Stimulated activated CD4-positive, alpha-beta T cell treated with anti-CD3 and anti-CD28 coated beads, TNF-alpha, amount 100 ng/mL, for 1 hour (primary cell): ENCODE measurements at places on chromosomes 6 and 20.

GRCh38 chr6:170268216-170269129 lies 22.4 kb downstream of the DLL1 start:
- DNase-seq: no peak

GRCh38 chr6:12350644-12351170 lies 60.5 kb downstream of the EDN1 start:
- DNase-seq: no peak

DNA sequence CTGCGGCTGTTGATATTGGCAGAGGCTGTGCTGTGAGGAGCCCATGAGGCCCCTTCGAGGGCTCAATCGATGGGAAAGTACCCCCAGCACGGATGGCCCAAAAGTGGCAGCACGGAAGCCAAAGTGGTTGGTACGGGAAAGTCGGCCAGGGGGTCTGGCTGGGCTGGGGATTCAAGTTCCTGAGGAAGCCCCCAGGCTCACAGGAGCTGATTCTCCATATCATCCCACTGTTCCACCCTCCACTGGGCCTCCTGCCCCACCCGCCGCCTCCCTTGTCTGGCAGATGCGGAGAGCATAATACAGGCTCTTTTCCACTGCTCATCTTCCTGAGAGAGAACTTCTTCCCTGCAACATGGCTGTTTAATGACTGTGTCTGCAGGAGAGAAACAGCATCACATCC lies 217.8 kb upstream of the CST7 start:
- no peak for DNase-seq

DNA sequence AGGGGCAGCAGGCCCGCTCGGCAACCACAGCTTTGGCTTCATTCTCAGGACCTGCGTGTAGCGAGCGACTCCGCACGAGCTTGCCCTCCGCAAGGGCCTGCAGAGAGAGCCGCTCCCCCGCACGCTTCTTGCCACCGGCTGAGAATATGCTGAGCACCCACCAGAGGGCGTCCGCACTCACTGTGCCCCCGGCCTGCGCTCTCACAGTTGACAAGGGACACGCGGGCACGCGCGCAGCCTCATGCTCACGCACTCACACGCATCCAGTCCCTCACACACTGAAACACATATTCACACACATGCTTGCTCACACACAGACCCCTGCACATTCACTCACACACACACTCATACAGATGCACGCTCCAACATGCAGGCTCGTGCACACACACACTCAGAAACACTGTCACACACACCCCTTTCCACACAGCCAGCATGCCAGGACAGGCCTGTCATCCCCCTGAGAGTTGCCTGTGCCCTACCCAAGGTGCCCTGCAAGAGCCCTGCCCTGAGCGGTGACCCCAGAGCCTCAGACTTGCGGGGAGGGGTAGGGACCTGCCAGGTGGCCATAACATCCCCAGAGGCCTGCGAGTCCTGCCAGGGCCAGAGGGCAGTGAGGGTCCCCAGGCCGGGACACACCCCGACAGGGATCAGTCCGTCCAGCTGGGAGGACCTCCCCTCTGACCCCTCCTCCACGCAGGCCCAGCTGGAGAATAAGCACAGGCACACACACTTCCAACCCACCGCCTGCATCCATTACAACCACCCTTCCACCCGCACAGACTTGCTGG lies 174.1 kb downstream of the BMP7 start:
- no peak for DNase-seq

DNA sequence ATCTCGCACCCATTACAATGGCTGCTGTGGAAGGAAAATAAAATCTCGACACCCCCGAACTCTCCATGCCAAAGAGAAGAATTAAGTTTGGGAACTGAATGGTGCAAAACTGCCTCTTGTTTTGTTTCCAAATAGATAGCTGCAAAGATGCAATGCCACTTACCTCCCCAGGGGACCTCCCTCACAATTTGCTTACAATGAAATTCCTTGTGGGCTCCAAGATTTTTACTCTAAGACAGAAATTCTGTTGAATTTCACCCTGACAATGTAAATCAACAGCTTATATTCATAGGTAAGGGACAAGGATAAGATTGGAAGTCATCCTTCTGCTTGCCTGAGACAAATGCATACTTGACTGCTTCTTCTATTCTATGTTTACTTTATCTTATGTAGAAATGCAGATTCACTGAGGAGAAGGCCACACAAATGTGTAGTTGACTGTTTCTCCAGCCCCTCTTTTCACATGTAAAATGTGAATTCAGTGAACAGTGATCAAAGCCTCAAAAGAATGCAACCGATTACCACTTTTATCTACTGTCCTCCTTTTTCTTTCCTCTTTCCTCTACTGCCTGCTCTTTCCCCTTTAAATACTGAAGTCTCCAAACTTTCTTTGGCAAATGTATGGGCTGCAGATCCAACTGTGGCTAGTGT lies 36.6 kb downstream of the ADGRF4 start:
- no peak for DNase-seq

GRCh38 chr6:5518936-5519491 lies 257.7 kb downstream of the FARS2 start:
- no peak for DNase-seq

GRCh38 chr6:85684133-85684808 lies 41.6 kb upstream of the SYNCRIP start:
- DNase-seq: no peak

- no peak for DNase-seq
Observed at GRCh38 chr6:131765081-131765803, 42.6 kb upstream of the ENPP1 start.

- DNase-seq: no peak
Observed at GRCh38 chr6:97939440-97940168, 656.6 kb upstream of the MMS22L start.

- DNase-seq: no peak
Observed at GRCh38 chr6:5956939-5957338, 49.8 kb downstream of the NRN1 start.

GRCh38 chr20:35729836-35730582 lies 12.1 kb downstream of the RBM39 start:
- DNase-seq: no peak

DNA sequence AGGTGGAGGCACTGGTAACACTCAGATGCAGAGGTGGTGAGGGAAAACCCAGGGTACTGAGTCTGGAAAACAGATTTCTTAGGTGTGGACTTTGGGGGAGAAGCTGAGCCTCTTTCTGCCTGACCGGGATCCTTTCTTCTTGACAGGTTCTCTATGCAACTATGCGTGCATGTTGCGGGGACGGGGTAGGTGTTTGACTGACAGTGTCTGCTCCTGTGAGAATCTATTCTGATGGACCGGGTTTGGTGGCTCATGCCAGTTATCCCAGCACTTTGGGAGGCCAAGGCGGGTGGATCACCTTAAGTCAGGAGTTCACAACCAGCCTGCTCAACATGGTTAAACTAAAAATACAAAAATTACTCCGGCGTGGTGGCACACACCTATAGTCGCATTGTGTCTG lies 27.9 kb upstream of the ID1 start:
- DNase-seq: no peak

GRCh38 chr6:11288065-11288464 lies 55.6 kb upstream of the NEDD9 start:
- no peak for DNase-seq

- no peak for DNase-seq
Observed at GRCh38 chr20:38829296-38829875, 23.9 kb downstream of the PPP1R16B start.

DNA sequence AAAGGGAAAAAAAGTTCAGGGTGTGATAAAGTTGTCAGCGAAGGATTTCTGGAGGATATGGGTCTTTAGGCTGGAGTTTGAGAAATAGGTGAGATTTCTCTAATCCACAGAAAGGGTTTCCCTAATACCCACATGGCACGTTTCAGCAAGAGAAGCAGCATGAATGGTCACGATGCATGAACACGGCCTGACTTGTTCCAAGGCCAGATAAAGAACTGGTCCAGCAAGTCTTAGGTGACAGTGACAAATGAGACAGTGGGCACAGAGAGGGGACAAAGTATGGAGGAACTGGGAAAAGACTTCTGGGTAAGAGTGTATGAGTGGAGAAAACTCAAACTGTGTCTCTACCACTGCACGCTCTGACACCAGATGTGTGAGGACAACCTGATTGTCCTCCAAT lies 262.0 kb upstream of the FOXQ1 start:
- no peak for DNase-seq

- no peak for DNase-seq
Observed at GRCh38 chr6:17172836-17173470, 71.1 kb downstream of the STMND1 start.

DNA sequence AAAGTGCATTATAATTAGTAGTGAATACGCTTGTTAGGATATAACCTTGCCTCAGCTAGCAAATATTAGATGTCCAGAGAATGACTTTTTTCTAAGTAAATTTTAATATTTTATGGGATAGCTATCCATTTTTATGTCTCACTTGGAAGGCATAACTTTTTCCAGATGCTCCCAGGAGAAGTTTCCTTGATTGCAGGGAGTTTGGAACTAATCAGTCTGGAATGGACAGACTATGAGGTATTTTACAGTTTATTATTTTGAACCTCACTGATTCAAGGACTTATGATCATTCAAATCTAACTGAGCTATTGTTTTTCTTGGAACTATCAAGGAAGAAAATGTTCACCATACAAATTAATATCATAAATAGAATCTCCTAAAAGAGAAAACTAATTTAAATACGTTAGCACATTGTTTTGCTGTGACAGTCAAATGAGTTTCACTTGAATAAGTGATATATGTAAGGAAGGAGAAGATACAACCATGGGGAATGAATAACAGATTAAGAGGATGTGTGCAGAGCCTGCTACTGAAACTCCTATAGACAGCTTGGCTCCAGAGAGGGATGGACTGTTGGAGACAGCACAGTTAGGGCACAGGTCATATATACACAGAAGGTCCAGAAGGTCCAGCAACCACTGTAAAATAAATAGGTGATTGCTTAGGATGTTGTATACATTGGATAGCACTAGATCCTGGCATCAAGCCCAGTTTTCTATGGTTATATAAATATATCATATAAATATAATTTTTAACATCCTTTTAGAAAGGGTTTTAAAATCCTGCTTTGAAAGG lies 20.6 kb upstream of the LCA5 start:
- no peak for DNase-seq

DNA sequence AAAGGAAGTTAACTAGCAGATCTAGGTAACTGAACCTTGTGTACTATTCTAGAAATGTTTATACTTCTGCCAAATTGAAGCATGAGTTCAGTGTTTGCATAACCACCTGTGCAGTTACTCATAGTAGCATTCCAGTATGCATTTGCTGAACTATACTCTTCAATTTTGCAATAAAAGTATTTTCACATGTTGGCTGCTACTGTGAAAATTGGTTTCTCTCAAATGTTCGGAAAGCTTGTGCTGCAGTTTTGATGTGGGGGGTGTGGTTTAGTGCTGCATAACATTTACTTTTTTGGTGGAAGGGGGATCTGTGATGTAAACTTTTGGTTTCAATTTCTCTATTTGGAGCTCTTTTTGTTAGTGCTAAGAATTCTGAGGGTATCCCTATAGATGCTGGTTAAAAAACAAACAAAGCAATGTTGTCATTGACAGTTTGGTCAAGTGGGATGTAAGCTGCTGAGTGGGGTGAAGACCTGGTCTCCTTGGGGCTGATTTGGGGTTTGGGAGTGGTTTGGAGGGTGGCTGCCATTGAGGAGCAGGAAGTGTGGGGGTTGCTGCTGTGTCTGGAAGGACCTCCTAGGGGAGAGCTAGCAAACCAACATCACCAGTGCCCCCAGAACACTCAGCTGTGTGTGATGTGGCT lies 87.8 kb downstream of the CARMIL1 start:
- DNase-seq: no peak

DNA sequence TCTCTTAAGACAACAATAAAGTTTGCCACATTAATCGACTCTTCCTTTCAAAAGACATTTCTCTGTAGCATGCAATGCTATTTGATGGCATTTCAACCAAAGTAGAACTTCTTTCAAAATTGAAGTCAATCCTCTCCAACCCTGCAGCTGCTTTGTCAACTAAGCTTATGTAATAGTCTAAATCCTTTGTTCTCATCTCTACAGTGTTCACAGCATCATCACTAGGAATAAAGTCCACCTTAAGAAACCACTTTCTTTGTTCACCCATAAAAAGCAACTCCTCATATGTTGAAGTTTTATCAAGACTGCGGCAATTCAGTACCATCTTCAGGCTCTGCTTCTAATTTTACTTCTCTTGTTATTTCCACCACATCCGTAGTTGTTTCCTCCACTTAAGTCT lies 11.5 kb upstream of the BLOC1S5 start:
- no peak for DNase-seq

DNA sequence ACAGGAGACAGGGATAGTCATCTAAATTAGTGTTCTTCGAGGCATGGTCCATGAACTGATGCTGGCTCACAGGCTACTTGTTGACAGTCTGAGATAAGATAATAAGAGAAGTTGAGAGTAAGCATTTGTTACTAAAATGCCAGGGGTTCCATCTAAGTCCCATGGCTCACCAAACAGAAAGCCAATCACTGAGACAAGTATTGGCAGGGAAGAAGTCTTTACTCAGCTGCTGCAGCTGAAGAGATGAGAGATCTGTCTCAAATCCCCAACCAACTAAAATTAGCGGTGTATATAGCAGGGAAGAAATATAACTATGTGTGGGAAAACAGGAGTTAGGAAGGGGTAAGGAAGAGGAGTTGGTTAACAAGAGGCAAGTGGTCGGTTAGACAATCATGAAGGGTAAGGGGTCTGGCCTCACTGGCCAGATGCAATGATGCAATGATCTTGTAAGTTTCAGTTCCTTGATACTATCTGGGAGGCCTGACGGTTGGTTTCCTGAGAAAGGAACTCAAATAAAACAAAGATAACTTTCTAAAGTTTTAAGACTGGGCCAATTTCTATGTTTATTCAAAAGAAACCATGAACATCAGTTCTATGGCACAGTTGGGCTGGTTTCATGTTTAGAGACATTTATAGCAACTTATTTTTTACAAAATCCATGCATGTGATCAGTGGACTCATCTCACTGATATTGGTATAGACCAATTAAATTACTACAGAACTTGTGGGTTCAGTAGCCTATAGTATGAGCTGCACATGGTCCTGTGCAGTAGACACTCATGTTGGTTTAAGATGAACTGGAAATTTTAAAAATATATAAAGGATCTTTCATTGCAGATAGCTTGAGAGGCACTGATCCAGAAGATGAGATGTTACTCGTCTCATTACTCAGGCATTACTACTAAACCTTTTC lies 9.9 kb upstream of the HEBP2 start:
- no peak for DNase-seq

DNA sequence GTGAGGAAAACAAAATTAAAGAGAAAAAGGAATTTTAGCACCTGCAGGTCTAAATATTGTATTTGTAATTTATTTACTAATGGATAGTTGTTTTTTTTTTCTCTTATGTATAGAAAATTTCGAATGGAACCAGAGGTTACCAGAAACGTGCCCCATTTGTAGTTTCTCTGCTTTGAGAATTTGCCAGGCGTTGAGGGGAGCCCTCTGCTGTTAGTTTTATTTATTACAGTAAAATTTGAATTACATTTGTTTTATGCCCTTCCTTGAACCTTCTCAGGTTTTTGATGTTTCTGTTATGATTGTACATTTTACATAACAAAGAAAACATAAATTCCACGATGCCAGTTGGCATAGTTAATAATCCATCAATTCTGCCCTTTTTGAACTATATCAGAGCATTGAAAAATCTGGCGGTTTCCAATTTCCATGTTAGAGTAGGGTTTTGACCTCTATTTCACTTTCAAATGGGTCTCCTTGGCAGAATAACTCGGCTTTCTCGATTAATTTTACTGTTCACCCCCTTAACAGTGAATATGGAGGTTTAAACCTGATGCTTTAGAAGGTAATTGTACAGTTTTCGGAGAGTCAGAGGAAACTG lies 35.1 kb upstream of the RFPL4B start:
- DNase-seq: no peak
